ENCODE measurements at places on chromosomes 12 and 14.
A peak's percentile ranks its signal among the peaks of the same experiment; 100 is the strongest.

DNA sequence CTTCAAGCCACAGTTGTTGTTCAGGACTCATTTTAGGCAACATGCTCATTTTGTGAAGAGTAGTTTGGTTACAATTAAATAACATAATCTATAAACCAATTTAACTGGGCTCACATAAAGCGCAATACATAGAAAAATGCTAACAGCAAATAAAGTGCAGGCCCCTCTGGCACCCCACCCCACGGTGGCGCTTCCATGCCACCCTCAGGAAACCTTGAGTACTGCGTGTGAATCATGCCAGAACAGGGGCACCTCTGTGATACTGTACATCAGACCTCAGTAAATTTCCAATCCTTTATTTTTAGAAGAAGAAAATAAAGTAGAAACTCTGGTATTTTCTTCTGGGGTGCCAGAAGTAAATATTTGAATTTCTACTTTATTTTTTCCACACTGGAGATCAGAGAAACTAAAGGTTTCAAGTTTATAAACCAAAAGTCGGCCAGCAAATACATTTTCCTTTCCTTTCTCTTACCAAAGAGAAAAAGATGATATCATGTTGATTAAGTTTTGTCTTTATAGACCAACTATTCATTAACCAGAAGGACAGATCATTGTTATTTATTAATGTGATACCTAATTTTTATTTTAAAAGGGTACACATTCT, 316.8 kb downstream of the PAWR start:
- DNase-seq, result peak; percentile 23

DNA sequence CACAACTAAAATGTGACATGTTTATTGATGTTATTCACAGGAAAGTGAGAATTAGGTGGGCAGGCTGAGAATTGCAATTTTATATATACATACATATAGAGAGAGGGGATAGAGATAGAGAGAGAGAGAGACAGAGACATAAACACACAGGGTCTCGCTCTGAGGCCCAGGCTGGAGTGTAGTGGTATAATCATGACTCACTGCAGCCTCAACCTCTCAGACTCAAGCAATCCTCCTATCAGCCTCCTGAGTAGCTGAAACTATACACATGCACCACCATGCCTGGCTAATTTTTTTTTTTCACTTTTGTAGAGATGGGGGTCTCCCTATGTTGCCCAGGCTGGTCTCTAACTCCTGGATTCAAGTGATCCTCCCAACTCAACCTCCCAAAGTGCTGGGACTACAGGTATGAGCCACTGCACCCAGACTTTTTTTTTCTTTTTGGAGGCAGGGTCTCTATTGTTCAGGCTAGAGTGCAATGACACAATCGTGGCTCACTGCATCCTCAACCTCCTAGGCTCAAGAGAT, 49.1 kb downstream of the R3HDM2 start:
- DNase-seq, result no peak

DNA sequence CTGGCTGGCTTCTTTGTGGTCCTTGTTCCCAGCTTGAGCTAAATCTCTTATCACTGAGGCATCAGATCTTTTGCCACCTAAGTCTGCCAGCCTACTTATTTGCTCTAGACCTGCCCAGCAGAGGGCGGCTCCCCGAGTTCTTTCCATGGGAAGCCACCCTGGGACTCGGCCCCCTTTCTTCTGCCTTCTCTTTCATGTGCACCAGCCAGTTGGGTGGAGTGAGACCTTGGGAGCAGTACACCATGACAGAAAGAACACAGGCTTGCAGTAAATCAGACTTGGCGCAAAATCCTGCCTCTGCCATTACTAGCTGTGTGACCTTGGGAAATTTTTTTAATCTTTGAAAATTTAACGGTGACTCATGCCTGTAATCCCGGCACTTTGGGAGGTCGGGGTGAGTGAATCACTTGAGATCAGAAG, 7.4 kb downstream of the SMAGP start:
- DNase-seq, result peak; percentile 42

GRCh38 chr12:52517888-52518287, 2.3 kb downstream of the KRT5 start:
- DNase-seq, result no peak

DNA sequence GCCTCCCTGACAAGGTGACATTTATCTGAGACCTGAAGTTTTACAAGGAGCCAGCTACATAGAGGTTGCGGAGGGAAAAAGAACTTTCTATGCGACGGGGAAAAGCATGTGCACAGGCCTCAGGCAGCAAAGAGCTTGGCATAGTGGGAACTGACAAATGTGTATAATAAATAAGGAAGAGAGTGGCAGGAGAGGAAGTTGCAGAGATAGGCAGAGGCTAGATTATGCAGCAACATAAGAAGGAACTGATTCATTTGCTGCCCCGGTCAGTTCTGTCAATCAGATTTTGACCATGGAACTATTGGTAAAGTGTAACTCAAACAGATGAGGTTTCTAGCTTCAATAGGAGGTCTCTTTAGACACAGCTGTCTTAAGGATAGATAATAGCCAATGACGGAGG, 33.7 kb upstream of the RIC8B start:
- DNase-seq, result no peak

DNA sequence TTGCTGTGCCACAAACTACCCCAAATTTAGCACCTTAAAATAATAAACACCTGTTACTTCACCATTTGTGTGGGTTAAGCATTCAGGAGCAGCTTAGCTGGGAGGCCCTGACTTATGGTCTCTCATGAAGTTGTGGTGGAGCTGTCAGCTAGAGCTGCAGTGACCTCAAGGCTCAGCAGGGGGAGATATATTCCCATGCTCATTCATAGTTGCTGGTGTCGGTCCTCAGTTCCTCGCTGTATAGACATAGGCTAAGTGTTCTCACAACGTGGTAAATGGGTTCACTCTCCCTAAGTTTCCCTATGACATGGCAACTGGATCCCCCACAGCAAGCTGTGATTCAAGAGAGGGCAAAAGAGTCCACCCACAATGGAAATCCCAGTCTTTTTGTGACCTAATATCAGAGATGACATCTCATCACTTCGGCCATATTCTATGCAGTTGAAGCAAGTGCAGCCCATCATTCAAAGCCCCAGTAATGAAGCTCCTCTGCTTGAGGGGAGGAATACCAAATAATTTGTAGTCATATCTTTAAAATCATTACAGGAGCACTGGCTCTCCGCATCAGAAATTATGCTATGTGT, 41.1 kb downstream of the PRB3 start:
- peak; percentile 27 for DNase-seq

DNA sequence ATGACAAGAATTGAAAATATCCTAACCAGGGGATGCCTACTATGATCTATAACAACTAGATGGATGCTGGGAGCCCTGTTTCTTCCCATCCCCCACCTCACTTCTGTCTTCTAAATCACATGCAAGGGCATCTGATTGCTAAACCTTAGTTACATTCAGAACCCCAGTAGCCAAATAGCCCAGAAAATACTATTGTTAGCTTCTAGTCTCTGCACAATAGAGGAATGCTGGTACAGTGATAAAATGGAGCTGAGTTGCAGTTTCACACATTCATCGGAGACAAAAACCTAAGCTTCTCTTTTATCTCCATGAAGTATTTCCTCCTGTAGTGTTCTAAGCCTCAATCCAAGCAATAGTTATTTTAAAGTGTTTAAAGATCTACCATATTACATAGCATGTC, 942.9 kb downstream of the RPS29 start:
- DNase-seq, result no peak

- DNase-seq, result no peak
Measured at GRCh38 chr14:39957987-39958386, 525.8 kb upstream of the FBXO33 start.

DNA sequence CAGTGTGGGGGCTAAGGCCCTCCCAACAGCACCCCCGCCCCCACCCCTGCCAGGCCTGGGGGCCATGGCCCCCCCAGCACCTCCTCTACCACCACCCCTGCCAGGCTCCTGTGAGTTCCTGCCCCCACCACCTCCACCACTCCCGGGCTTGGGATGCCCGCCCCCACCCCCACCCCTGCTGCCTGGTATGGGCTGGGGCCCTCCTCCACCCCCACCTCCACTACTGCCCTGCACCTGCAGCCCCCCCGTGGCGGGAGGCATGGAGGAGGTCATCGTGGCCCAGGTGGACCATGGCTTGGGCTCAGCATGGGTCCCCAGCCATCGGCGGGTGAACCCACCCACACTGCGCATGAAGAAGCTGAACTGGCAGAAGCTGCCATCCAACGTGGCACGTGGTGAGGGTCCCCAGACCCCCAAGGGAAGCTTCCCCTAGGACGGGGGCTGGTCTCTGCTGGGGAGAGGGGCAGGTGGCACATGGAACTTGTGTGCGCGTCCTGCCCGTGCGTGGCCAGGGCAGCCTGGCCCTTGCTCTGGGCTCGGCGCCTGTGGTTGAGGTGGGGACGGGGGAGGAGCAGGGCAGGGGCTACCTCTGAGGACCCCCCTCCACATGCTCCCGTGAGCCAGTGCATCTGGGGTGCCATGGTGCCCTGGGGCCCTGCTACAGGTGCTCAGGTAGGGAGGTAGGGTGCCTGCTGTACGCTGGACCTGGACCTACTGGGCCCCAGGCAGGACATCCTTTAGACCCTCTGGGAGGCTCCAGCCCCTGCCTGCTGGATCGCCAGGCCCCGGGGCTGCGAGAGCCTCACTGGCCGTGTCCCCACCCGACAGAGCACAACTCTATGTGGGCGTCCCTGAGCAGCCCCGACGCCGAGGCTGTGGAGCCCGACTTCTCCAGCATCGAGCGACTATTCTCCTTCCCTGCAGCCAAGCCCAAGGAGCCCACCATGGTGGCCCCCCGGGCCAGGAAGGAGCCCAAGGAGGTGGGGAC, 16.1 kb upstream of the ADSS1 start:
- no peak for DNase-seq

- no peak for DNase-seq
Measured at GRCh38 chr14:87971010-87971409, 22.0 kb downstream of the GALC start.
